ENCODE measurements at places on chromosomes 3 and 15.

- peak; percentile 44 for DNase-seq
Observed at GRCh38 chr15:78638658-78639314, 2.2 kb downstream of the CHRNB4 start.

DNA sequence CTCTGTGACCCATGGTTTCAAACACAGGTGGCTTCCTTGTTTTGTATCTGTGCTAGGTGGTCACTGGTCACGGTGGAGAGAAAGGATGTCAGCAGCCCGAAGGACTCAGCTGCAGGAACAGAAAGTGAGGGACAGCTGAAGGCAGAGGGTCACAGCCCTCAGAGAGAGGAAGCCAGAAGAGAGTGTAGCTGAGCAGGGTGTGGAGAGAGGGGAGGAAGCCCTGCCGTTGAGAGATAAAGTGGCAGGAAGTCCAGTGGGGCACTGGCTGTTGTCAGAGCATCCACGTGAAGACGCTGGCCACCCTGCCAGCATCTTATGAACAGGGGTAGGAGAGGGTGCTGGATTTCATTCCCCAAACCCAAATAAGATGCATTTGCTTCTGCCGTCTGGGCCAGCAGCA is 36.9 kb downstream of the LIMD1 start:
- no peak for DNase-seq

- DNase-seq = no peak
Observed at GRCh38 chr3:177676148-177676547, 478.9 kb upstream of the TBL1XR1 start.

GRCh38 chr3:196177967-196178366 is 33.2 kb downstream of the ZDHHC19 start:
- no peak for DNase-seq

DNA sequence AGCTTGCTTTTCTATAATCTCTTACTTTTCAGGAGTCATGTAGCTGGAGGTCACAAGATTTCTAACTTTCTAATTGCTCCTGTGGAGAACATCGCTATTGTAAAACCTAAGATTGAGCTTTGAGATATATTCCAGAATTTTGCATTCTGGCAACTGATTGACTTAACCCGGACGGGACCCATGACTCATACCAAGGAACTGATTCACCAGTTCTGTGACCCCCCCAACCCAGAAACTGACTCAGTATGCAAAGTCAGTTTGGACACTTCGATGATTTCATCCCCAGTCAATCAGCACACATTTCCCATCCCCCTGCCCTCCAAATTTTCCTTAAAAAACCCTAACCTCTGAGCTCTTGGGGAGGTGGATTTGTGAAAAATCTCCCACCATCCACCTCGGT is 396.5 kb upstream of the GBE1 start:
- DNase-seq = peak; percentile 56

Data from fibroblast of pulmonary artery (primary cell).